Stimulated activated CD4-positive, alpha-beta T cell treated with anti-CD3 and anti-CD28 coated beads, Interleukin-4, amount 100 ng/mL, for 1 hour (primary cell): ENCODE measurements at places on chromosomes 3 and 15.
A peak's percentile ranks its signal among the peaks of the same experiment; 100 is the strongest.

DNA sequence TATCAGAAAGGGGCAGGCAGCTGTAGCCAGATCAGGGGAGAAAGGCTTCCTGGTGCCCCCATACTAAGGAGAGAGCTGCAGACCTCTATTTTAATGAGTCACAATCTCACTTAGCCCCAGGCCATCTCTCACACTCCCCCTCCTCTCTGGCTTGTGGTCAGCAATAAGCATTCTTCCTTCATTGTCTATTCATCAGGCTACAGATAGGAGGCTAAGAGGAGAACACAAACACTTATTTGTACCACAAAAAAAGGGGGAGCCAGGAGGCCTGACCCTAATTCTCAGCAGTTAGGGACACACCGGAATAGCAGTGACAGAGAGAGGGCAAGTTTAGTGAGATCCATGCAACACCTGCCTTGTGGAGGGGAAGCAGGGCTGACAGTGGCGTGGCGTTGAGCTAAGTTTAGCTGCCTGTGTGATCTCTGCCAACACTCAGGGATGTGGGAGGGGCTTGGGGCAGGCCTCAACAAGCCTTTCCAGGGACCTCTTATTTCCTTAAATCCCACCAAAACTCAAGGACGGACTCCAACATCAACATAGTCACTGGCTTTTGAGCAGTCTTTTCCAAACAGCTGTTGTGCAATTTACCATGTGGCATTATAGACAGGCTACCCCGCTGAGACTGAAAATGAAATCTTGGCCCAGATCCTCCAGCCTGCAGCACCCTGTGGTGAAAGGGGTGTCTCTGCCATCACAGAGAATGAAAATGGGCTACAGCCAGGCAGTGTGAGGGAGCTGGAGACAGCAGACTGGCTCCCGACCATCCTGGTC is 191.9 kb upstream of the TSC22D2 start:
- DNase-seq: no peak

DNA sequence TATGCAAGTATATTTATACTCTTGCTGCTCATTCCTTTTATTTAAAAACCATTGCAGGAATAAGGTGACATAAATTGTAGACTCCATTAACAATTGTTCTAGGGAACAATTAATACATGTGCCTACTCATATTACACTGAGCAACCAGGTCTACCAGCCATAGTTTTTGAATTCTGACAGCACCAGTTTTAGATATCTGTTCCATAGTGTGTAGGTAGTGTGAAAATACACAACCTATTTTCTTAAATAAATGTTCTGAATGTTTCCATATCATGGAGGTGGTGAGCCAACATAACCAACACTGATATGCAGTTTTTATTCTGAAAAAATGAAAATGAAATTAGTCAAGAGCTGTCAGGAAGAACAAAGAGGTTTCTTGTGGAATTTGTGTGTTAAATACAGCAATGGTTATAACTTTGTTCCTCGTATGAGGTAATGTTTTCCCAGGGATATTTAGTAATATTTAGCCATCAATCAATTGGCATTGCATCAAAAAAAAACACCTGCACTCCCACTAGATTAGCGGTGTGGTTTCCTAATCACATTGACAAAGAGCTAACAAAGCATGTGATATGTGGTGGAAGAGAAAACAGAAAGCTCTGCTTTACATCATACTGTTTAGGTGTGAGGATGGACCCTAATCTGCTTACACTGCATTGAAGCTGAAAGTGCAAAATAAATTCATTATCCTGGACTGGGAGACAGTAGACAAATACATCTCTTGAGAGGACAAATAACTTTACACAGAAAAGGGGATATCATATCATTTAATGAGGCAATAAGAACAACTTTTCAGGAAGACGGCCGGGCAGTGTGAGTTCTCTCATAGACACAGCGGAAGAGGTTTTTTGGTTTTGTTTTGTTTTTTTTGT is 369.5 kb upstream of the THBS1 start:
- DNase-seq: no peak

DNA sequence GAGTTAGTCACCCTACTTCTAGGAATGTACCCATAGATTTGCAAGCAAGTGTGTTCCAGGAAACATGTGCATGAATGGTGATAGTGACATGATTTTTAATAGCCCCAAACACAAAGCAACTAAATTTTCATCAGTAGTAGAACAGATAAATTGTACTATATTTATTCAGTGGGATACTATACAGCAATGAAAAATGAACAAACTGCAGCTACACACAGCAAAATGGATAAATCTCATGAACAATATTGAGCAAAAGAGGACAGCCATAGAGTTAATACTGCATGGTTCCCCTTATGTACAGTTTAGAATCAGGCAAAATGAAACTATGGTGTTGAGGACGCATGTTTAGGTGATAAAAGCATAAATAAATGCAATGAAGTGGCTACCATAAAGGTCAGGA is 26.0 kb downstream of the MESP1 start:
- no peak for DNase-seq

- no peak for DNase-seq
Observed at GRCh38 chr3:188319569-188319968, 165.6 kb downstream of the LPP start.

DNA sequence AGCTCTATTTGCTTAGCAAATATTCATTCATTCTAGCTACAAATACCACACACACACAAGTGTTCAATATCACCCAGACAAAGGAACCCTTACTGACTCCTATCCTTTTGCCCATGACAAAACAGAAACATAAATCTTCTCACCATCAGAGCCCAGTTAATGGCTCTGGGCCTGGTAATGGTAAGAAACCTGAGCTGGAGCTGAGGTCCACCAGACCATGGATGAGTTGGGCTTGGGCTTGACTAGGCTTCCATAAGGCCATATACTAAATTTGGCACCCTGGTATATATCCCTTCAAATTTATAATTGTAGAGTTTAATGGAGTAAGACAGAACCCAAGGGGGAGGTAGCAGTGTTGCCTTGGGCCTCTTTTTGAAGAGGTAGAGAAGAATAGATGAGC is 29.4 kb downstream of the GPR176 start:
- DNase-seq: no peak

DNA sequence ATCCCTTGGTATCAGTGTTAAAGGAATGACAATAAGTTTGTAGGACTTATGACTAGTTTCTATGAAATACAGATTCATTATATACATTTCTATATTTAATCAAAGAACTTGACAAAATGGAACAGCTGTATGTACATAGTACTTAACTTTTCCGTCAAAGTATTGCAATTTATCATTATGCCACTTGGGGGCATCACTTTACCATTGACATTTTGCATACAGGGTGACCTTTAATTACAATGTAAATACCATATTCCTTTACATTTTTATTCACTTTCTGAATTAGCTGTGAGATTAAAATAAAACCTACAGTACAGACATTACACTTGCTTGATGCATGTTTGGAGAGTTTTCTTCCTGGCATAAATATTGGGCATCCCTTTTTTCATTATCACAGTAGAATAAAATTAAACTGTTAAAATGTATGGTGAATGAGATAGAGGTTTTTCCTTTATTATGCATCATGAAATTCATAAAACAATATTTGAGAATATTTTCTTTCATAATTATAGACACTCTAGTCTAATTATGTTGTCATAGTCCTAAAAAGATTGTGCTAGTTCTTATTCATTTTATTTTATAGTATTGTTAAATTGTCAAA is 6.9 kb downstream of the NEK11 start:
- DNase-seq: no peak

- DNase-seq: no peak
Observed at GRCh38 chr3:123090728-123091531, 24.1 kb downstream of the PDIA5 start.

DNA sequence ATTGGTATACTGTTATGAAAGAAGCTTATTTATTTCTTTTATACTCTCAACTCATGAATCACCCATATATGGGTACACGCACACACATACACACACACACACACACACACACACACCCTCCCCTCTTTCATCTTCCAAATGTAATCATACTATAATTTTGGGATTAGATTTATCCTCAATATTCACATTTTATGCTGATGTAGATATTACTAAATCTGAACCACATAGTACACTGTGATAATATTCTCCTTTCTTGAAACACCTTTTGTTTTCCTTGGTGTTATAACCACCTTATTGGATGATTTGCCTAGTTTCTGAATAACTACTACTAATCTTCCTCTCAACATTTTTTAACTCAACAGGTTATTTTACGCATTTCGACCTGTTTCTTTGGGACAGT is 8.1 kb upstream of the GHSR start:
- DNase-seq: no peak

DNA sequence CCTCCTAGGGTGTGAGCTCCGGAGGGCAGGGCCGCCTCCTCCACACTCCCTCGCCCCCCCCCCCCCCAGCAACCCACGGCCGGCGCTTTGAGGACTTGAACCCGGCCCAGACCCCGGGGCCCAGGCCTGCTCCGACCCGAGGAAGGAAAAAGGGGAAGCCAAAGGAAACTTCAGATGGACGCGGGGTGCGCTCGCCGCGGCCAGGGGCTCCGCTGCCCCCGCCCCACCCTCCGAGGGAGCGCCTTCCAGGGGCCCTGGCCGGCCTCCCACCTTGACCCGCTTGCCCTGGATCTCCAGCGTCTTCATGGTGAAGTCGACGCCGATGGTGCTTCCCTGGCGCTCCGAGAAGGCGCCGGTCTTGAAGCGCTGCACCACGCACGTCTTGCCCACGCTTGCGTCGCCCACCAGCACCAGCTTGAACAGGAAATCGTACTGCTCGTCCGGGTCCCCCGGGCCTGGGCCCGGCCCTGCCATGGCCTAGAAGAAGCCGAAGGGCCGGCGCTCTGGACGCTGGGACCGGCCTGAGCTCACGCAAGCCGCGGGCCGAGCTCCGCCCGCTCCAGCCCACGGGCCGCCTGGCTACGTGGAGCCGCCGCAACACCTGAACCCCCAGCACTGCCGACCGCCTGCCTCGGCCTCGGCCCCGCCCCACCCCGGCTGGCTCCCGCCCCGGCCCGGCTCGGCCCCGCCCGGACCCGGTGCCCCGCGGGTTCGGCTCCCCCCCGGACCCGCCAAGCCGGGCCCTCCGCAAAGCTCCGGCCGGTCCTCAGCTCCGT is 400 bp downstream of the RAB43 start:
- peak; percentile 56 for DNase-seq

DNA sequence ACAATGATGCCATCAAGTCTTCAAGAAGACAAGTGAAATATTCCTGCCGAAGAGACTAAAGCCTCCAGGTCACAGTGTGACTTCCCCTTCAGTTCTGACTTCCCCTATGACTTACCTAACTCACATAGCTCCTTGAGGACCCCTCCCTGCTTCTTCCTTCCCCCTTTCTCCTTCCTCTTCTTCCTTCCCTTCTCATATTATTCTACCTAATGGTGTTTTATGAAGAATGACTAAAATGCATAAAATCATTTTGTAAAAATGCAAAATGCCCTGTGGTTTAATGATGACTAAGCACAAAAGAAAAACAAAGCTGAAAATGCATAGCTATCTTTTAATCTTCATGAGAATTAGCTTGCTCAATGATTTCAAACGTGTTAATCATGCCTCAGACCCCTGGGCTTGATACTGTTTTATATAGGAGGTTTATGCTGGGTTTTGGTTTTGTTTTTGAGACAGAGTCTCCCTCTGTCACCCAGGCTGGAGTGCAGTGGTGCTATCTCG is 26.1 kb upstream of the TM4SF4 start:
- no peak for DNase-seq

DNA sequence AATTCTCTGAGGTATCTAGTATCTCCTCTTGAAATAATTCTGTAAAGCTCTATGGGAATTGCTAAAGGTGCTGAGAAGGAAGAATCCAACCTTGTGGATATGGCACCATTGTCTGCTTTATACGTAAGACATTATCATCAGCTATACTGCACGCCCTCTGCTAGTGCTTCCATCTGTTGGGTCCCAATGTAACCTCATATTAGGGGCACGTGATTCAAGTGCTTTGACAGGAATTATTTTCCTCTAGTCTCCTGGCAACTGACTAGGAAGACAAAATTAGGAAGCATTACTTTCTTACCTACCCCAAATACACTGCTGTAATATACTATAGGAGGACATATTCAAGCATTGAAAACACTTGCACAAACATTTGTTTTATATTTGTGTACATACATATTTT is 24.0 kb downstream of the COPS2 start:
- no peak for DNase-seq

DNA sequence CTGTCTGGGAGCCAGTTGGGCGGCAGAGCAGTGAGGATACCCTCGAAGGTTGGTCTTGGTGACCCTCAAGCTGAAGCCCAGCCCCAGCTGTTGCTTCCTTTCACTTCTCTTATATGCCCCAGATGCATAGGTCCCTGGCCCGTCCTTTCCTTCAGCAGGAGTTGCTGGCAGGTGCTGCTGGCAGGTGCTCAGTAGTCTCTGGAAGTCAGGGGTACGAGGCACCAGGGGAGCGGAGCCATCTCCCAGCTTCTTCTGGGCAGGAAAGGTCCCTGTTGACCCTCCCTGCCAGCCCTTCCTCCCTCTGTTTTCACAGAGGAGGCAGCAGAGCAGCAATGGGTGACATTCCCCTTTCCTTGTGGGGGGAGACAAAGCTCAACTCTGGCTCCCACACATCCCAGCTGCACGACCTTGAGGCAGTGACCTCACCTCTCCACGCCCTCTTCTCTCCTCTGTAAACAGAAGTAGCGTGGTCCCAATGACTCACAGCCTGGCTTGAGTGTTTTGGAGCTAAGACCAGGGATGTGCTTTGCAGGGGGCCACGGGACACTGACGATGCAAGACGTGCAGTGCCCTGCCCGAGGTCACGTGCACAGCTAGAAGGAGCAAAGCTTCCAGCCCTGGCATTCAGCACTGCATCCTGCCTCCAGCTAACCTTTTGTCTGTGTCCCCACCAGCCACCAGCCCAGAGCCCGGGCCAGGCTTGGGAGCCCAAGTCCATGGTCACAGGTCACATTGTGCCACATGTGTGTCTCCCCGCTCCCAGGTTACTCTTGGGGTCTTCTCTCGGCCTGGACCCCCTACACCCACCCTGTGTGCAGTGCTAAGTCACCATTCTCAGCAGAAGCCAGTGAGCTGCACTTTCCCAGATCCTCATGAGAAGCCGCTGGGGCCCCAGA is 49.7 kb downstream of the SLC6A6 start:
- DNase-seq: no peak

DNA sequence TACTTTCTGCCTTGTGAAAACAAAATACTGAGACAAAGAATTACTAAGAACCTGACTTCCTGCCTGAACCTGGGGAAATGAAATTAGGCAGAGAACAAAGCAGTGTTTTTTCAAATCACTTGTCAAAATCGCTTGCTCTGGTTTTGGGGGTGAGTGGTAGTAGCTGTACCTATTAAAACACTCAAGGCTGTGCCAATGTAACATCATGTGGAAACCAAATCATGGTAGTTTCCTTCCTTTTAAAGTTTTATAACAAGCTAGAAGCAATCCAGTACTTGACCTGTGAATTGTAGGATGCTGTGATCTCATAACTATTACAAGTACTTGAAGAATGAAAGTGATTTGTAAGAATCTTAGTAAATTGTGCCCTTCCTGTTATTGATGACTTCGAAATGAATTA is 6.7 kb downstream of the CMTM8 start:
- DNase-seq: no peak

DNA sequence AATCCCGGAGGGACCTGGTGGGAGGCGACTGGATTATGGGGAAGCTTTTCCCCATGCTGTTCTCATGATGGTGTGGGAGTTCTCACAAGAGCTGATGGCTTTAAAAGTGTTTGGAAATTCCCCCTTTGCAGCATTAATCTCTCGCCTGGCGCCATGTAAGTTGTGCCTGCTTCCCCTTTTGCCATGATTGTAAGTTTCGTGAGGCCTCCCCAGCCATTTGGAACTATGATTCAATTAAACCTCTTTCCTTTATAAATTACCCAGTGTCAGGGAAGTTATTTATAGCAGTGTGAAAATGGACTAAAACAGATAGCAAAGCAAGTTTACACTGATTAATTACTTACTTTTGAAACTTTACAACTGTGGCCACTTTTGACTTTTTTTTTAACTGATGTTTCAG is 10.6 kb upstream of the U2SURP start:
- DNase-seq: no peak
